ENCODE measurements at places on chromosomes 6 and 20.

GRCh38 chr6:86706449-86706848 is 230.9 kb upstream of the HTR1E start:
- peak; percentile 31 for DNase-seq

GRCh38 chr6:36954262-36954931 is at the start of gene PI16:
TSS of gene PI16 (plus strand) at chr6:36954738. CDS start at chr6:36954761, 23 bp downstream.
- DNase-seq: peak; percentile 99

DNA sequence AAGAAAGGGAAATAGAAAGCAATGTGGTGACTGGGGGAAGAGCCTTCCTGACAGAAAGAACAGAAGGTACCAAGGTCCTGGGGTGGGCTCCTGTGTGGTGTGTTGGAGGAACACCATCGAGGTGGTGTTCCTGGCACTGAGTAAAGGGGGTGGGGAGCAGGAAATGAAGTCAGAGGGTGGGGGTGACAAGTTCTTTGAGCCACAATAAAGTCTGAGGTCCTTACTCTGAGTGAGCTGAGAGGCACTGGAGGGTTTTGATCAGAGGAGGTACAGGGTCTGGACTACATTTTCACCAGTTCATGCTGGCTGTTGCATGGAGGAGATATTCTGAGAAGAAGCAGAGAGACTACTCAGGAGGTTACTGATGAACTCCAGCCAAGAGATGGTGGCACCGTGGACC is 198.2 kb downstream of the GMPR start:
- DNase-seq: no peak

DNA sequence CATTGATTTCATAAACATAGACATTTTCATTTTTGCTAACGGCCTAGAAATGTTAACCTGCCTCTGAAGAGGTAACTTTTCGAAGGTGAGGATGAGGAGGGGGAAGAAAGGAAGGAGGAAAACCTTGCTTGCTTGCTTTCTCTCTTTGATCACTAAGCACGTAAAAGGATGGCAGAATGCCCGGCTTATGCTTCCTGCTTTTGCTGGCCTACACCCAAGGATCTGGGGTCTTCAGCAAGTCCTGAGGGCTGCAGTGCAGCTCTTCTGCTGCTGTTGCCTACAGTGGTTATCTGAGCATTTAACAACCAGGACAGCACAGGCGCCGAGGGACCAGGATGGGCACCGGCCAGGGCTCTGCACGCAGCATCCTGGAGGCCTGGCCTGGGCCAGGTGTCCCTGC is 150.8 kb upstream of the TAB2 start:
- DNase-seq: no peak

DNA sequence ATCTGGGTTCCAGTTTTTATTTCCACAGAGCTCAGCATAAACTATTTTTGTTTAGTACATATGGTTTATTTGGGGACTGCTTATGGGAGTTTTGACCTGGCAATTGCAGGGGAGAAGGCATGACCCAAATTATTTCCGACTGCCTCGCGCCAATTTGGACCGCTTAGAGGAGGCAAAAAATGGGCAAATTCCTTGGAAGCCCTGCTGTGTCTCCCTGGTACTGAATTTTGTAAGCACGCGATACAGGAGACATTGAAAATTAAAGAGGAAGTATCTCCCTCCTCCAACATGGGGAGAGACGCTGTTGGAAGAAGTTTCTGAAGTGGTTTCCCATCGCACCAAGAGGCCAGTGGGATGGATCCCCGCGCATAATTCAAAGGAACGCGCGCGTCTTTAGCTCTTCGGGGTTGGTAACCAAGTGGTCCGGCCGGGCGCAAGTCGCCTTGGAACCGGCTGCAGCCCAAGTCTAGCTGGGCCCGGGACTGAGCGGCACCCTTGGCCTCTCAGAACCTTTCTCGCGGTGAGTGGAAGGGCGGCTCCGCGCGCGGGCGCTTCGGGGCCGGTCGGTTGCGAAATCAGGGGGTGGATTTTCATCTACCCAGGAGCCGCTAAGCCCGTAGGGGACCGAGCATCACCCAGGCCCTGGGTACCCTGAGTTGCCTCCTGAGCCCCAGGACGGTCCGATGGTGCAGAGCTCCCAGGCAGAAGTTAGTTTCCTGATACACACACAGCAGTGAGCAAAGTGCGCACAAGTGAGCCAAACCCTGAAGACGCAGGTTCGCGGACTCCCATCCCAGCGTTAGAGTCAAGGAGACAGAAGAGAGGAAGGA is 6.2 kb downstream of the NKX2-2 start:
- DNase-seq: no peak

DNA sequence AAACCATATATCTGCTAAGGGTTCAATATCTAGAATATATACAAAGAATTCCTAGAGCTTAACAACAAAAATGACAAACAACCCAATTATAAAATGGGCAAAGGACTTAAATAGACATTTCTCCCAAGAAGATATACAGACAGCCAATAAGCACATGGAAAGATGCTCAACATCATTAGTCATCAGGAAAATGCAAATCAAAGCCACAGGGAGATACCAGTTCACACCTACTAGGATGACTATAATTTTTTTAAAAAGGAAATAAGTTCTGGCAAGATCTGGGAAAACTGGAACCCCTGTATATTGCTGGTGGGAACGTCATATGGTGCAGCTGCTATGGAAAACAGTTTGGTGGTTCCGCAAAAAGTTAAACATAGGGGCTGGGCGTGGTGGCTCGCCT is 116.2 kb upstream of the MYL9 start:
- no peak for DNase-seq

- DNase-seq: no peak
These were observed 462.9 kb downstream of the COL12A1 start for GRCh38 chr6:74742793-74743508.

DNA sequence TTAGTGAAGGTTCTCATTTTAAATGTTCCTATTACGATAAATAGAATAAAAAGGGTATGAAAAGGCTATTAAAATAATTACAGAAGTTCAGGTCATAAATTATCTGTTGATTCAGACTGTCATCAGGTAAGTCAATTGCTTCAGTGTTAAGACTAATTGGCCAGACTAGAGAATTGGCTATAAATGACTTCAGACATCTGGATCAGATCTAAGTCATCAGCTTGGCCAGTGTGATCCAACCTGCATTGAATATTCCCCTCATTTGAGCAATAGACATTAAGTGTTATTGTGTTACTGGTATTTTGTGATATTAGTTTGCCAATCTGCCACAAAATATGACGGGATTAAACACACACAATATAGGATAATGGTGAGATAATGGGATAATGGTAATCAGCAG is 377.6 kb upstream of the CITED2 start:
- no peak for DNase-seq

GRCh38 chr6:47308552-47309290 is 984 bp downstream of the TNFRSF21 start:
- peak; percentile 48 for DNase-seq

DNA sequence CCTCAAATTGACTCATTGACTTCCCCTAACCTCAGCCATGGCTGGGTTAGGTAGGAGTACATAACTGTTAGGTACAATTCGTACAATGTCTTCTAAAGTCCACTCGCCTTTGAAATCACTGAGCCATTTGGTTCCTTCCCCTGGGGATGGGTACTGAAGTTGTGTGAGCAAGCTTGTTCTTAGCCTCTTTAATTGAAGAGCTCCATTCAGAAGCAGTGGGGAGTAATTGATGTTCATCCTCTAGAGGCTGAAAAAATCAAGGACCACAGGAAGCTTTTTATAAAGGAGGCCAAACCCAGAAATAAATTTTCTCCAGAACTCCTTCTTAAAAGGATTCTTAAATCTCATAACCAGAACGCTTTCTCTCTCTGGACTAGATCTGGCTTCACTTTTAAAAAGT is 60.6 kb downstream of the ANKS1A start:
- no peak for DNase-seq

DNA sequence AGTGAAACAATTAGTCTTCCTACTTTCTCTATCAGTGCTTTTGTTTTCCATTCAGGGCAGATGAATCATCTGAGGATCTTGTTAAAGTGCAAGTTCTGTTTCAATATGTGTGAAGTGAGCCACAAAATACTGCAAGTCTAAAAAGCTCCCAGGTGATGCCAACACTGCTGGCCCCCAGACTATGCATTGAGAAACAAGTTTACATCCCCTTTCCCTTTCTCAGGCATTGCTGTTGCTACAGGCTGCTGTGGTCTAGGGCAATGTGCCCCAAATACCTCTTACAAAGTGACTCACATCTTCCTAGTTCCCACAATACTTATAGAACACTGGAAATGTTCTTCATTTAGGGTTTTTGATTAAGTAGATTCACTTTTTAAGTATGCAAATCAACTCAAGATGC is 31.8 kb downstream of the ABRACL start:
- no peak for DNase-seq

GRCh38 chr20:54195483-54196472 is 12.1 kb upstream of the PFDN4 start:
- peak; percentile 26 for DNase-seq

- DNase-seq: no peak
These were observed 62.4 kb downstream of the PTCHD4 start for GRCh38 chr6:48048451-48049146.

- no peak for DNase-seq
These were observed 91.2 kb downstream of the ELOVL5 start for GRCh38 chr6:53257533-53257932.

GRCh38 chr6:40568062-40568708 is 19.0 kb downstream of the LRFN2 start:
- DNase-seq: no peak

DNA sequence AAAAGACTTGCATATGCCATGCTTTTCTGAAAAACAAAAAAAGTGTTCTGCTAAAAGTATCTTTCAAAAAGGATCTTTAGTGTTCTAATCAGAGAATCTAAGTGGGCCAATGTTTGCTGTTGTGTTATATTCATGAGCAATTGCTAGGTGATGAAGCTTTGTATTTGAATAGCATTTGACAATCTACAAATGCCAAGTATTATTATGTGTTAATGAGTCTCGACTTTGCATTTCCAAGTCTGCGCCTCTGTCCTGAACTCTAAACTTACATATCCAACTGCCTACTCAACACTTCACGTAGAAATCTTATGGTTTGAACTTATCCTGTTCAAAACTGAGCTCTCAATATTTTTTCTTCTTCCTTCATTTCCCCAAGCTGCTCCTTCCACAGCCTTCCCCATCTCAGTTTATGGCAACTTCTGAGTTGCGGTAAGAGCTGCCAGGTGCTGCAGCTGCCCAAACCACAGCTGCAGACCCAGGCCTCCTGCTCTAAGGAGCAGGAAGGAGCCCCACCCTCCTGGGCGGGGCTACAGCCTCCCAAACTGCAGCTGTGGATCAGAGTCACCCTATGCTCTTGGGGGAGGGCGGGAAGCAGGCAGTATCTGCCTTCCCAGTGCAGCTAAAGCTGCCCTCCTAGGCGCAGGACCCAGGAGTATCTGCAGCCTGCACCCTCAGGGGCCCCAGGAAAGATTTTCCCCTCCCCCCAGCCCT is 16.7 kb upstream of the MAK start:
- peak; percentile 52 for DNase-seq

DNA sequence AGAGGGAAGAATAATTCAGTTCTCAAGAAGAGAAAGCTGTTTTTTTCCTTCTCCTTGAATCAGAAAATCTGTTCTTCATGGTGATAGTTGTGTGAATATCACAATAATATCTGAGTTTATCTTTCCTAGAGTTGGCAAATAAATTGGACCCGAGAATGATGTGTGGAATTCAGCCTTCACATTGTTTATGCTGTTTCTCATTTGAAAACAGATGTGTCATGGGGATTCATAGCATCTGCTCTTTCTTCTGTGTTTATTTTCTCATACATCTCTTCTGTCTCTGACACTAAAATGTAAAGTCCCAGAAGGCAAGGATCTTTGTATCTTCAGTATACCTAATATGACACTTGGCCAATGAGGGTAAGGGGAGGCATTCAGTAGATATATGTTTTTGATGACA is 103.6 kb upstream of the SGK1 start:
- DNase-seq: no peak

GRCh38 chr6:32956176-32956575 is 3.3 kb upstream of the HLA-DMA start:
- DNase-seq: no peak

GRCh38 chr6:51655517-51655916 is 431.9 kb downstream of the PKHD1 start:
- no peak for DNase-seq

DNA sequence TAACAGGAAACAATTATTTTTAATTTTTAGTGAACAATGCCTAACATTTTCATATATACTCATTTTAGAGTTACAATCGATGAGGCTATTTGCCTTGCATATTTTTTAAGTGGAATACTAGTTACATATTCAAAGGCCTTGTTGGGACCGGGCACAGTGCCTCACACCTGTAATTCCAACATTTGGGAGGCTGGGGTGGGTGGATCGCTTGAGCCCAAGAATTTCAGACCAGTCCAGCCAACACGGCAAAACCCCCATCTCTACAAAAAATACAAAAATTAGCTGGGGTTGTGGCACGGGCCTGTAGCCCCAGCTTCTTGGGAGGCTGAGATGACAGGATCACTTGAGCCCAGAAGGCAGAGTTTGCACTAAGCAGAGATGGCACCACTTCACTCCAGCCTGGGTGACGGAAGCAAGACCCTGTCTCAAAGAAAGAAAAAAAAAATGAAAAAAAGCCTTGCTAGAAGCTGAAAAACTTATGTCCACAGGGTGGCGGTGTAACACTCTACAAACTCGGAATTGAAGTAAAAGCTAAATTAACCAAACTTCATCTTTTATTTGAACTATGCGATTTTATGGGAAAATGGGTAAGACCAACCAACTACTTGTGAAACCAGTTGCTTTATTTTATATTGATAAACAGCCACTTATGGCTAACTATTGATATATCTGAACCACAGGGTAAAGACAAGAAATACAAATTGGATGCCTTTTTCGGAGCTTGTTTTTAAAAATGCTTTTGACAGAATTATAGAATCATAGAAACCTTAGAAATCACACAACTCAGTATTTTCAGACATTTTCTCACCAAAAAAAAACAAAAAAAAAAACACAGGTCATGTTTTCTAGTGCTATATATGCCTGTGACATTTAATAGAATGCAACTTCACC is 24.1 kb upstream of the ROS1 start:
- peak; percentile 86 for DNase-seq

GRCh38 chr20:49515586-49515985 is 33.1 kb upstream of the KCNB1 start:
- DNase-seq: no peak

GRCh38 chr6:29749308-29749662 is 26.1 kb downstream of the HLA-F start:
- no peak for DNase-seq

GRCh38 chr6:142474531-142475289 is 172.9 kb downstream of the ADGRG6 start:
- DNase-seq: peak; percentile 79

GRCh38 chr20:51884561-51884960 is 82.2 kb upstream of the SALL4 start:
- DNase-seq: no peak

DNA sequence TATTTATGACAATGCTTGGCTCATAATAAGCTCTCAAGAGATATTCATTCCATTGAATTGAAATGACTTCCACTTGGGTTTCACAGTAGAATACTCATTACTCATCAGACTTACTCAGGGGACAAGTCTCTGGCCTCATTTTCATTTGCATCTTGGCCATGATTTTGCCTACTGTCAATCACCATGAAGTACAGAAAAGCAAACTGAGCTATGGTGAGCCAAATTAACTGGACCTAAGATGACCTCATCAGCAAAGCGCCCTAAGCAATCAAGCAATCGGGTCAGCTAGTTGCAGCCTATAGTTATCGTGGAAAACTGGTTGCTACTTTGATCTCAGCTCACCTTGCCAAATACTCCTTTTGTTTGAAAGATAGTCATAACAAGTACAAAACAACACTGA is 494.7 kb upstream of the SLC35B3 start:
- DNase-seq: no peak

GRCh38 chr20:40993794-40994540 is 34.7 kb upstream of the TOP1 start:
- no peak for DNase-seq

- DNase-seq: no peak
These were observed 211.5 kb downstream of the TMEM200A start for GRCh38 chr6:130577178-130577919.
